ENCODE measurements at places on chromosomes 7 and 10. TPM values are rescaled to one million over a fixed set of nuclear protein-coding genes. Genes with fewer than 3 reads are reported as not detected.

STEAP1B gene
- total RNA-seq = 26.2 TPM

MAD1L1 gene
- total RNA-seq = 19.3 TPM

SMARCD3 gene
- 43.1 TPM for total RNA-seq

LDB3 gene
- total RNA-seq = 0.11 TPM

PKD2L1 gene
- total RNA-seq = not detected

SFTPA1 gene
- total RNA-seq = not detected

PRF1 gene
- not detected for total RNA-seq

ASB15 gene
- total RNA-seq = not detected

Measured in articular chondrocyte of knee joint (primary cell).